ENCODE measurements at places on chromosomes 5 and 9.

- DNase-seq = no peak
Observed at GRCh38 chr9:13860019-13860418, 453.9 kb downstream of the NFIB start.

DNA sequence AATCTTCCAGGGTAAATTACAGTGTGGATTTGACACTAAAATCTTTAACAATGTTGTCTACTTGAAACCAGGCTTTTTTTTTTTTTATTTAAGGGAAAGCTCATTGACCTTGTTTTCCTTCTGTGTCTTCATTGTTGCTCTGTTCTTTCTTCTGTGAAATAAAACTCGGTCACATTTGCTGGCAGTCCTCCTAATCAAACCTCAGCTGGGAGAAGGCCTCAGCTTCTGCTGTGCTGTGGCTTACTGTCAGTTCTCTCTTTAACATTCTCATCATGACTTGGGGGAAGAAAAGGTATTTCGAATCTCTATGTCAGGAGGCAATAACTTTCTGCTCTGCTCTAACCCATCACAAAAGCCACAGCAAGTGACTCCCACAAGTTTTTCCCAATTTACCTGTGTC lies 268.9 kb downstream of the ZNF608 start:
- no peak for DNase-seq

DNA sequence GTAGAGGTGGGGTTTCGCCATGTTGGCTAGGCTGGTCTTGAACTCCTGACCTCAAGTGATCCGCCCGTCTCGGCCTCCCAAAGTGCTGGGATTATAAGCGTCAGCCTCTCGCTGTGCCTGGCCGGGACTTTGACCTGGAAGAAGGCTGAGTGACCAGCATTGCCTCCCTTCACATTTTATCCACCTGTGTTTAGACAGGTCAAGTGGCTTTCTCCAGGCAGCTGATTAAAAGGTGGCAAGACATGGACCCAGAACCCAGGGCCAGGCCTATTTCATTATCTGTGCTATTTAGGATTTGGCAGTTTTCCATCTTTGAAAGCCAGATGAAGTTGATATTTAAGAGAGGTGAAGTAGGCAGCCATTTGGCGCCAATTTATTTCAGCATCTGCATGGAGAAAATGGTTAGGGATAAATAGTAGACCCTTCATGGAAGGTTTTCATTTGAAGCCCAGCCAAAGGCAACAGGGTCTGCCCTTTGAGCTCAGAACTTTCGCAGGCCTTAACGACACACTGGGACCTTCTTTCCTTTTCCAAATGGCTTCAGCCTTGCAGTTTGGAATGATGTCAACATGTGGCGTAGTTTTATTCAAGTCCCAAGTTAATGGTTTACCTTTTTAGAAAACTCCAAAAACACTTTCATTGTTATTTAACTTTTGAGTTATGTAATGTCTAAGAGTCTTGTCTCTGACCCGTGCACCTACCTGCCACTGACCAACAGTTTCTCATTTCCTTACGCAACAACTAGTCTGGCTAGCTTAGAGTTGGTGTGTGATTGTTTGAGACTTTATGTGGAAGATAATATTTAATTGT lies 8.4 kb downstream of the DAPK1 start:
- no peak for DNase-seq

DNA sequence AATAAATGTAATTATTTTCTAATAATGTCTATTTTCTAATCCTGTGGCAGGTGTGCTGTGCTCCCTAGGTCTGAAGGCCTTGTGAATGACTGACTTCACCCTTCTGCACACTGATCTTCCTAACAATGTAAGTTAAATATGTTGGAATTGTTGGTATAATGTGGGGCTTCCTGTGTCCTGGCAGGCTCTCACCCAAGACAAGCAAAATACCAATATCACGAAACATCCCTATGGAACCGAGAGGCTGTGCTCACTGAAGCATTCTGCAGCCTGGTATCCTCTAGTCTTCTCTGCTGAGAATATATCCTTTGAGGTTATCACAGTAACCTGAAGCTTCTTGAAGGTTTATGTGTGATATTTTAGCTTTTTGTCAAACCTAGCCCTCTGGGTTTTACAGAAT lies 159.4 kb downstream of the GABRB2 start:
- DNase-seq = no peak

DNA sequence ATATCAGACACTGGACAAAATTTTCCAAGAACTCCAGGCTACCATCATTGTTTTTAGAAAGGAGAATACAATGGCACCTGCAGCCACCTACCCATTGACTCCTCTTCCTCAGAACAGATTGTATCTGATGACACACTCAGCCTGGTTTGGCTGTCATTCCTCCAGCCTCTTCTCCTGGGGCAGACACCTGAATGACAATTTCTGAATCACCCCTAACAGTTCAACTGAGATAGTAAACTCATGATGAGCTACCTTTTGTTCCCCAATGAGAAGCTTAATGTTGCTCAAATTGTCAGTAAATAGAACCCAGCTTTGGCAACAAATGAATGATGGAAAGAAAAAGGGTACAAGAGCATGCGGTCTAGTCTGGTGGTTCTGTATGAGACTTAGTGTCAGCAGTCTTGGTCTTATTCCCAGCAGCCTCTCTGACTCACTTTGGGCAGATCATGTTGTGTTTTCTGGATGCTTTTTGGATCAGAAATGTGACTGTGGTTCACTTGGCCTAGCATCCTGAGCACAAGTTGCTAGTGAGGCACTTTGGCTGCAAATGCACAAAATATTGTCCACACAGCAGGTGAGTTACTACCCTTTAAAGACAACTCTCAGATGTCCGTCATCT lies 78.3 kb downstream of the MAMDC2 start:
- DNase-seq = no peak

DNA sequence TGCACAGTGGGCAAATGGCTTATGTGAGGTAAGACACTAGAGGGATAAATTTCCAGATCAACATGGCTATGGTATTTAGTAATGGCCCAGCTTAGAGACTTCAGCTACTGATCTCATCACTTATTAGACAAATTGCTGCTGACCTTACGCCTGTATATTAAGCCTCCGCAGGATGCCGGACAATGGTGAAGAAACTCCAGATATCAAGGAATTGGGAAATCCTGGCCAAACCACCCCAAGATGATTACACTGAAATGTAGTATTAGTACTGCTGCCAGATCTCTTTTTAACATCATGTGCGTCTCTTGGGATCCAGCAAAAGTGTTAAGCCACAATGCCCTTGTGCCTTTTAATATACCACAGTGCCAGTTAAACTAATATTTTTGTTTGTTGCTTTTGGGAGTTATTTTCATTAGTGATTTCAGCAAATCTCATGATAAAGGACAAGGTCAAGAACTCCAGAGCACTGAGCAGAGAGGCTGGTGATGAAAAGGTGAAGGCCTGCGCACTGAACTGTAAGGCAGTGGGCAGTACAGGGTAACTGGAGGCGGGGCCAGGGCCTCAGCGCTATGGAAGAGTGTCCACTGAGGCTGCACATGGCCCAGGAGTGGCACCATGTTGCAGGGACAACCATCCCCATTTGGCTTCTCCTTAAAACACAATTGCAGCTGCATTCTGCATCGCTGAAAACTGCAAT lies 32.5 kb downstream of the TSTD2 start:
- no peak for DNase-seq

DNA sequence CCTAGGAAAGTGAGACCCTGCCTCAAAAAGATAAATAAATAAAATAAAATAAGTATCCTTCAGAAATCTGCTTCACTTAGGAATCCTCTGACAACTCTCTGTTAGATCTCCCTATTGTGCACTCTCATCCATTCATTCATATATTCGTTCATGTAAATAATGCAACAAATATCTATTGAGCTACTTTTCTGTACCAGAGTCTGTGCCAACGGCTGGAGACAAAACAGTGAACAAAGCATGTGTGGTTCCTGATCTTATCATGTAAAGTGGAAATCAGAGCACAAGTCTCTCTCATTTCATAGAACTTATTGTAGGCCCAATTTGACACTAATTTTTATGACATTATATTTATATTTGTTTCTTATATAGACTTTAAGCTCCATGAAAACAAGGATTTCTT lies 40.3 kb upstream of the DAB2 start:
- no peak for DNase-seq

- no peak for DNase-seq
Observed at GRCh38 chr5:169960659-169961058, 19.6 kb downstream of the INSYN2B start.
